ENCODE measurements at places on chromosomes 1 and 21.

DNA sequence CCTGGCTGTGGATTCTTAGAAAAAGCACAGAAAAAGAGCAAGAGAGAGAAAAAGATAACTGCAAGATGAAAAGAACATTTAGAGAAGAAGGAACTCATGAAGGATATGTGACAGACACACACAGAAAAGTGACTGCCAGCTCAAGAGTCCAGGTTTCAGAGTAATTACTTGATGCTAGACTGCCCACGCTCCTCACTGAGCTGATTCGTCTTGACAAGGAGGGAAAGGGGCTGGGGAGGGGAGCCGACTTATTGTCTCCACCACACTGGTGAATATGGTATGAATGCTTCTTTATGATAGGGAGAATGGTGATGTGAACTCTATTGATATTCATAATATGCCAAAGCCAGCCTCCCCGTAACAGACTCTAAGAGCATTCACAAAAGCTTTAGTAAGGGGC is 140.4 kb downstream of the BRINP2 start:
- no peak for DNase-seq

DNA sequence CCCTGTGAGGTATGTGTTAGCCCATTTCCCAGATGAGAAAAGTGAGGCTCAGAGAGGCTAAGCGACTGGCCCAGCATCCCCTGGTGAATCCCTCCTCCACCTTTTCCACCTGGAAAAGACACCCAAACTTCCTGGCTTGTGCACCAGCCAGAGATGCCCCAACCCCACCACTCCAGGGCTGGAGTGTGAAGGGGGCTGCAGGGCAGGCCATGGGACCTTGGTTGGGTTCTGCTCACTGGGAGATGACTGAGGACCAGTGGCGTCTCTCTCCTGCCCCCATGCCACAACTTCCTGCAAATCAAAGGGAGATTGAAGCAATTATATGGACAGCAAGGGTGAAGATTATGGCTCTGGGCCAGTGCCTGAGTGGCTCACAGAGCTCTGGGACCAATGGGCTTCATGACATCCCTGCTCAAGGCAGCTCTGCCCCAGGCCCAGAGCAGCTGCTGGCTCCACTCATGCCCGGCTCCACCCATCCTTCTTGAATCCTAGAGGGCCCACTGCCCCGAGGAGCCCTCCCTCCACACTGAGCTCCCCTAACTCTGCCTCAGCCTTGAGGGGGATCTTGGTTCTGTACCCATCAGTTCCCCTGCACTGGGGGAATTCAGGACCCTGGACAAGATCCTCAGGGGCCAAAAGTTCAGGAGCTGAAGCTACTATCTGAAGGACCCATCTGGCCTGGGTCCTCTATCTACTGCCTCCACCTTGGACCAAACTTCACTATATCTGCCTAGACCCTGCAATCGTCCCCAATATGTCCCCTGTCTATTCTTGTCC is 416.9 kb downstream of the PTPRU start:
- DNase-seq = no peak

DNA sequence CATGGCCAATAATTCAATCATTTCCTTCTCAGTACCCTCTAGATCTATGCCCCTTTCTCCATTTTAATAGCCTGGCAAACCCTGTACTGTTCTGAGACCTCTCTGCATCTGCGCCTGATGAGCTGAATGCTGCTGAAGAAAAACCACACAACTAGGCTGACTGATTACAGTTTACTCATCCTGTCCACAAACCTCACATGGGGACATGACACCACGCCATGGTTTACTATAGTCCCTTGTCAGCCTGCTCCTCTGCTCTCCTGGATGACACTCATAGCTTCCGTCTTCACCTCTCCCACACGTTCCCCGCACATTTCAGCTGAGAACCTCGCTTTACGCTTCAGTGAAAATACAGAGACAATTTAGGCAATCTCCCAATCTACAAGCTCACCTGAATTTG is 59.7 kb downstream of the DESI2 start:
- no peak for DNase-seq

GRCh38 chr1:113453771-113454083 is 63.4 kb downstream of the MAGI3 start:
- peak; percentile 6 for DNase-seq

- no peak for DNase-seq
These were observed 50.0 kb downstream of the FOXO6 start for GRCh38 chr1:41411229-41411628.

- DNase-seq = no peak
These were observed 606 bp upstream of the FMO4 start for GRCh38 chr1:171313319-171313834.

- DNase-seq = no peak
These were observed 375.5 kb downstream of the PCP4 start for GRCh38 chr21:40242586-40243265.

DNA sequence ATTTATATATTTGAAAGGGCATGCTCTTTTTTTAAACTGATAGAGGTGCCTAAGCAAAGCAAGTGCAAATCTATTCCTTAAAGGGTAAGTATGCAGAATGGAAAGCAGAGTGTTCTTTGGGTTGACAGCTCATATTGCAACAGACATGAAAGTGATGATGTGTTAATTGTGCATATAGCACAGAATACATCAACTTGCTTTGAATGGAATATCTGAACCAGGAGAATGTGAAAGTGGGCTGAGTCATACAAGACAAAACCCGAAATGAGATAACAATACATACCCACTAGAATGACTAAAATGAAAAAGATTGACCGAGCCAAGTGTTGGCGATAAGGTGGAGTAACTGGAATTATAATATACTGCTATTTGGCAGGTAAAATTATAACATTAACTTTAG is 4.3 kb downstream of the CR1 start:
- peak; percentile 50 for DNase-seq

DNA sequence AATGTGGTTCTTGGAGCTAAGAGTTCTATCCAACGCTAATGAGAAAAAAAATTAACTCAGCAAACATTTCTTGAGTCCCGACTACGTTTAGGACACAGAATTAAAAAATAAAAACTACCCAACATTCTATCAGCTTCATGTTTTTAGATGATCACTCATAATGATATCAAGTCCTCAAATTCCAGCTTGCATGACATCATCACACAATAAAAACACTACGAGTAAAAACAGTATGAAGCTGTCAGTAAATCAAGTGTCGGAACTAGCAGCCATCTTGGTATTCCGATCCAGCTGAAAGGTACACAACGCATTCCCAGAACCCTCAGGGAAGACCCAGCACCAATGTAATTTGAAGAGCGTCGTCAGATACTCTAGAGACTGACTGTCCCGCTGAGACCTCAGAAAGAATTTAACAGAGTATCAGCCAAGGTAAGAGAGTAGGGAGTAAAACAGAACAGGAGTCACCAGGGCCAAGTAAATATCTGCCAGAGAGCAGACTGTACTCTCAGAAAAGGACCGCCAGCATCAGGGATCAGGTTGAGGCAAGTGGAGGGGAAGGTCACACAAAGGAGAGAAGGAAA is 57.0 kb downstream of the NRIP1 start:
- DNase-seq = no peak

- DNase-seq = no peak
These were observed 2.8 kb downstream of the PTPRU start for GRCh38 chr1:29239142-29239541.

GRCh38 chr1:218485241-218485928 is 140.2 kb downstream of the TGFB2 start:
- DNase-seq = no peak

DNA sequence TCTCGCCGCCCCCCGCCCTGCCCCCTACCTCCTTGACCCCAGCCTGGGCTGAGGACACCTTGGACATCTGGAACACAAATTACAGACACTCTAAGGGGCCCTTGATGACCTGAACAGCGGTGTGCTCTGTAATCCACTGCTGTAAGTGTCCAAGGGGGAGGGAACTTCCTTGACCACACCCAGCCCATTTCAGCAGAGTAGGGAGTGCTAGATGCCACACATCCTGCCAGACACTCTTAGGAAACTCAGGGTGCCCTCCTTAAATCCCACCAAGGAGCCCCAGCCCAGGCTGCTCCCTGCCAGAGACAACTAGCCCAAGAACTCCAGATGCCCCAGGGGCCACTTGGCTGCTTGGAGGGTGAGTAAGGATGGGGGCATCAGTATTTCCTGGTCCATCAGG is 282.2 kb downstream of the RRAGC start:
- DNase-seq = no peak

DNA sequence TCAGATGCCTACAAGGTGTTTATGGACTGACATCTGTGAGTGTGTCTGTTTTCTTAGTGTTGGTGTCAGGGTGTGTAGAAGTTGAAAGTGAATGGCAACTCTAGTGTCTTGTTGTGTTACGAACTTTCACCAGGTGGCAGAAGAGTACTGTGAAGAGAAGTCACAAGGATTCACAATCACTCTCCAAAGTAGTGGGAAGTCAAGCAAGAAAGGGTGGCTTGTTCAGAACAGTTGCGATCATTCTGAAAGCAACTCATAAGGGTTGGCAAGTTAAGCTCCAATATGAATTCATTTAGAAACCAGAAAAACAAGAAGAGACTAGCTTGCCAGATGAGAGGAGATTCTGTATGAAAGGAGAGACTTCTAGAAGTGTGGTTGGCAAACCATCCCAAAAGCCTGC is 86.1 kb downstream of the FASLG start:
- peak; percentile 69 for DNase-seq

Data from erythroblast (primary cell).